Panc1 (cell line): ENCODE measurements at places on chromosomes 1 and 21. TPM values are rescaled to one million over a fixed set of nuclear protein-coding genes. Genes with fewer than 3 reads are reported as not detected.

DNA sequence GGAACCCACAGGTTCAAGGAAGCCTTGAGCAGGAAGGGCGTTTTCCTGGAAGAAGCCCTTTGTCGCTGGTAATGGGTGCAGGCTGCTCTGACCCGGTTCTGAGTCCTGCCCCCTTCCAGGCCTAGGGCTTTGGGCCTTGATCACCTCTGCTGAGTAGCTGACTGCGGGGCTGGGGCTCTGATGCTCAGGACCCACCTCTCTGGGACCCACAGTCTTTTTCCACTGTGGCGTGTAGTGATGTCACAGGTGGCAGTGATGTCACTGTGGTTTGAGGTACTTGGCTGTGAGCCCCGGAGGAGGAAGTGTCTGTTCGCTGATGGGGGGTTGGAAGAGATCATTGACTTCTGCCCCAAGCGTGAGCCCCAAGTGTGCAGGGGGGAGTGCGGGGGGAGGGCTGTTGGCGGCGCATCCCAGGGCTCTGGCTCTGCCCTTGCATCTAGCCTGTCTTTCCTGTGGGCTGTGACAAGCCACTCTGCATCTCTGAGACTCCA is 6.9 kb downstream of the TNFRSF1B start:
- peaks cover 8% of the 10 kb centered on the region; the same call in 1 of the 2 replicates for H3K4me1 ChIP-seq
- no peak overlapping the region for H3K27ac ChIP-seq
- H3K4me3 ChIP-seq: no peak overlapping the region
- no peak for DNase-seq
- H3K36me3 ChIP-seq: no peaks in the 10 kb centered on the region

DNA sequence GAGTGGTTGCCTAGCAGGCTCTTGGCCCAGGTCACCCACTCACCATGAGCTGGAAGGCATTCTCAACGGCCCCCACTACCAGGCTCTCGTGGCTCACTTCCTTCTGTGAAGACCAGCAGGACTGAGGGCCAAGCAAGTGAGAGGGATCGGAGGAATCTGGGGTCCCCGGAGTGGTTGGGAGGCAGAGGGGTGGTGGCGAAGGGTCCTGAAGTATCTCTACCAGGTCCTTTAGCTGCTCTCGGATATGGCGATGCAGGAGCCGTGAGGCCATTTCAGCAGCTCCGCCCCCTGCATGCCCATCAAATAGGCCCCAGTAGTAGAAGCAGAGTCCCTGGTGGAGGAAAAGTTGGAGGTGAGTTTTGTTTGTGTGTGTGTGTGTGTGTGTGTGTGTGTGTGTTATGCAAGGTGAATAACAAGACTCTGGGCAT is 2.4 kb downstream of the PPM1J start:
- peaks cover 3% of the 10 kb centered on the region for H3K4me1 ChIP-seq
- DNase-seq: no peak
- no peak overlapping the region for H3K4me3 ChIP-seq

KCNJ9 gene
- total RNA-seq: not detected

HMGCS2 gene
- total RNA-seq: 0.33 TPM
